SJSA1 (cell line): ENCODE measurements at places on chromosomes 12 and 14. TPM values are rescaled to one million over a fixed set of nuclear protein-coding genes. Genes with fewer than 3 reads are reported as not detected.

Gene OR2AP1
- not detected in 2 replicates for total RNA-seq

Gene TAS2R46
- total RNA-seq, result 0.89 and 6.9 TPM in 2 replicates

Gene NOPCHAP1
- 5.0 and 8.9 TPM in 2 replicates for total RNA-seq

Gene RAD9B
- total RNA-seq, result 1.2 TPM in 1 of 2 replicates, not detected in the other

Gene MANSC4
- total RNA-seq, result not detected in 2 replicates

DNA sequence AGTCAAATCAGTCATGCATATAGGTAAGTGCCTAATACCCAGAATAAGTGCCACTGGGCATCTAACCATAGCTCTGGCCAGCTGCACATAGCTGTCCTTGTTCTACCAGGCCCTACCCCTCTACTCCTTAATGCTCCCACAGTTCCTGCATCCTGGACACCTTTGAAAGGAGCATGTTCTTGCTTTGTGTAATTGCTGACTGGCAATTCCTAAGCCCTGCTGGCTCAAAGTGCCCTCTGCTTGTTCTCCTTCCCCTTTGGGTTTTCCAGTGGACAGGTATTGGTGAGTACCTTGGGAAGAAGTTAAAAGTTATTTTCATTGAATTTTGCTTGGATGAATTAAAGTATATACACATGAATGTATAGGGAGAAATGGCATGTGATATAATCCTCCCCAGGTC, 516.4 kb downstream of the ETNK1 start:
- no peak for DNase-seq

DNA sequence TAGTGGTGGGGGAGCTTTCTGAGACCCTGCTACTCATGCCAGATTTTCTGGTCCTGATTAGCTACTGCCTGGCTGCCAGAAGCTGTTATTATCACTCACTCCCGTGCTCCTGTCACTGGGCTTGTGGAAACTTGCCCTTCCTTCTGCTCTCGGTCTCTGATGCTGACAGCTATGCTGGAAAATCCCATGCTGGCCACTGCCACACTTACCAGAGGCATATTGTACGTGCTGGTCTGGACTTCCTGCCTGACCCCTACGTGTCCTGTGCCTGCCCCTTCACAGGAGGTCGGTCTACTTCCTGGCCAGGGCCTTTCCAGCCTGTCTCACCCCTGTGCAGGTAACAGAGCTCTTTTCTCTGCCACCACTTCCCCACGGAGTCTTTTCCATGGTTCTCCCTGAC, 149.4 kb upstream of the PLEKHG7 start:
- DNase-seq, result no peak

DNA sequence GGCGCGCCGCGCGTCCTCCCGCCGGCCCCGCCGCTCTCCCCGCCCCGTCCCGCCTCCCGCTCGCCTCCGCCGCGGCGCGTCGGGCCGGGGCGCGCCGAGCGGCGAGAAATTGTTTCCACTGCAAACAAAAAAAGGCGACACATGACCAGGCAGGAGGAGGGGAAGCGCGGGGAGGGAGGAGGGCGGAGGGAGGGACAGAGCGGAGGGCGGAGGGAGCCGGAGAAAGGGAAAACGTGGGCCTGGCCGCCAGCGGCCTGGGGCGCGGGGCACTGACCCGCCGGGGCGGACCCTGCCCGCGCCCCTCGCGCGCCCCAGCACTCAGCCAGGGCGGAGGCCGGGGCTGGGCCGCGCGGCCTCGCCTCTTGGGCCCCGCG, at the start of gene FOXN3:
Gene FOXN3 (minus strand): TSS at position 143 of the 374 bp plus-strand sequence. CDS start 4,757 bp downstream, outside the sequence.
- DNase-seq, result peak; percentile 67

GRCh38 chr14:83271663-83272062, 1738.0 kb upstream of the SEL1L start:
- no peak for DNase-seq

GRCh38 chr14:53962953-53963319, 6.3 kb upstream of the BMP4 start:
- DNase-seq, result no peak

DNA sequence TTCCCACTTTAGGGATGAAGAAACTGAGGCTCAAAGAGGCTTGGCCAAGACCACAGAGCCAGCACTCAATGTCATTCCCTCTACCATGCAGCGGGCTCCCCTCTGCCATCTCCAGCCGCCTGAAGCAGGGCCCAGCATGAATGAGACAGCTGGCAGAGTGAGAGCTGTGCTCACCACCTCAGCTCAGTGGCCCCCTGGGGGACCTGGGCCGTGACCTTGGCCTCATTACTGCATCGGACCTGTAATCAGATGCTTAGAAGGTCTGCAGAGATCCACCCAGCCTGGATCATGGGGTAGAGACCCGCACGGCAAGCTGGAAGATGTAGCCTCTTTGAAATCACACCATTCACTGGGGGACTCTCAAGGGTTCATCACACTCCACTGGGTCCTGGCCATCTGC, 22.7 kb upstream of the CORO1C start:
- DNase-seq, result no peak

GRCh38 chr12:88812610-88813009, 232.3 kb upstream of the KITLG start:
- DNase-seq, result no peak
